Retina (tissue), 1 donor: ENCODE measurements at places on chromosomes 3 and 15.

DNA sequence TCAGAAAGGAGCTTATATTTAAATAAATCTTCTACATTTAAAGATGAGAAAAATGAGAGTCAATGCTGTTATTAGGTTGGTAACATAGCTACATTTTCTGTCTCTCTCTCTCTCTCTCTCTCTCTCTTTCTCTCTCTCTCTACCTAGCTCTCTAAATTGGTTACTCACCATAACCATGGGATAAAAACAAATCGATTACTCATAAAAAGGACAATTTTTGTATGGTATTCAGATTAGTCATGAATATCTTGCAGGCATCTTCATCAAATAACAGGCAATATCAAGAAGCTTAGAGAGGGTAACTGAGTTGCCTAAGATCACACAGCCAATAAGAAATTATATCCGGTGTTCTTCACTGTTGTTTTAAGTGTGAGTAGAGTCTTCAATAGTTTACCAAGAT lies 81.8 kb upstream of the ALCAM start:
- DNase-seq, result no peak

- DNase-seq, result no peak
These were observed 288.1 kb upstream of the GPR149 start for GRCh38 chr3:154718053-154718452.

DNA sequence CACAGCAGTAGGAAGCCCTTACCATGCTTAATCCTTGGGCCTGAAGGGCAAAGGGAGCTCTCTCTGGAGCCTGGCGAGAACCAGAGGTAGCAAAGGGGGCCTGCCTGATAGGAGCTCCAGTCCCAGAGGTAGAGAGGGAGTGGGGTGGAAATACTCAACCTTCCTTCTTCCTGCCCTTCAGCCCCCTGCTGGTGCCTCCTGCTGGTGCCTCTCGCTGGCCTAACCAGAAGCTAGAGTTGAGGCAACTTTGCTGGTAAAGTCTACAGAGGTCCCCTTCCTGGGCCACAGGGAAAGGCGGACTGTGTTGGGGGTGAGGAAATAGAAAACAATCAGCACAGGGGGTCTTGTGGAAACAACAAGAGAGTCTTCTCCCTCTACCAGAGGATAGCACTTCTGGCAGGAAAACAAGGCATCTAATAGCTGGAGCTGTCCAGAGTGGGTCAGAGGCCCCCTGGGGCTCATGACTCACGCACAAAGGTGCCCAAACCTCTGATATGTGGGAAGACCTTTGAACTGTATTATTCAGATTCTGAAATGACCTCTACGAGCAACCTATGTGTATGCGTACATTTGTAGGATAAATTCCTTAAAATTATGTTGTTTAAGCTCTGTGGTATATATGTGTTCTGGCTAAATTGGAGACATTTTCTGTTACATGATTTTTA lies 133.9 kb downstream of the LRRC28 start:
- DNase-seq, result no peak

GRCh38 chr3:31370681-31371080 lies 162.0 kb upstream of the STT3B start:
- DNase-seq, result no peak

- no peak for DNase-seq
These were observed 175.2 kb downstream of the ZIC4 start for GRCh38 chr3:147231111-147231510.

DNA sequence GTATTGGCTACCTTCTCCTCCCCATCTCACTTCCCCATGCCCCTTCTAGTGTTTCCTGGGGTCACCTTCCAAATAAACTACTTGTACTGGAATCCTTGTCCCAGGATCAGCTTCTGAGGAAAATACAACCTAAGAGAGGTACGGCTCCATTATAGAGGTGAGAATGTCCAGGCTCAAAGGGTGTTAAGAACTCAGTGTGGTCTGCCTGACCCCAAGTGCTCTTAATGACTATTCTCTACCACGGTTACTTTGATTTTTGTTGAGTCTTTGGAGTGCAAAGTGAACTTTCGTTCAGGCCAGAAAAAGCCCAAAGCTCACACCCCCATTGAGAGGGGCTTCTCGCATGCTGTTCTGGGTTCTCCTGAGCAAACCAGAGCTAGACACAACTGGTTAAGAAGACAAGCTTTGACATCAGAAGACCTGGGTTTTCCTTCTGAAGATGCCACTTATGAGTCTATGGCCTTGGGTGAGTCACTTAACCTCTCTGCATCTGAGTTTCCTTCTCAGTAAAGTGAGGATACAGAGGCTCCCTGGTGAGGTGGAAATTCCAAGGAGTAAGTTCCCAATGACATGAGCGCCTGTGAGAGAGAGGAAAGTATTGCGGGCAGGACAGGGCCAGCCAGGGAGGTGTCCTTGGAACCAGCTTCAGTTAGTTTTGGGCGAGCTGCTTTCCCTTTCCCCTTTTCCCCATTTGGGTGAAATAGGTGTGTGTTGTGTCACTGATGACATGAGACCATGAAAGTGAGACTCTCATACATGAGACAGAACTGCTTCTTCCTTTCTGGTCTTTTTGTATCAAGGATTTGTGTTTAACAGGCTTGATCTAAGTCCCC lies 475.0 kb upstream of the PROK2 start:
- DNase-seq, result no peak

GRCh38 chr3:178558637-178559036 lies 22.4 kb downstream of the KCNMB2 start:
- DNase-seq, result no peak

GRCh38 chr3:151925876-151926275 lies 52.4 kb downstream of the SUCNR1 start:
- no peak for DNase-seq

GRCh38 chr3:124772081-124772831 lies 42.0 kb downstream of the UMPS start:
- DNase-seq, result peak; percentile 89

- no peak for DNase-seq
These were observed 166.4 kb upstream of the PROK2 start for GRCh38 chr3:71951361-71951760.

GRCh38 chr3:16759227-16759903 lies 125.4 kb upstream of the PLCL2 start:
- DNase-seq, result no peak

DNA sequence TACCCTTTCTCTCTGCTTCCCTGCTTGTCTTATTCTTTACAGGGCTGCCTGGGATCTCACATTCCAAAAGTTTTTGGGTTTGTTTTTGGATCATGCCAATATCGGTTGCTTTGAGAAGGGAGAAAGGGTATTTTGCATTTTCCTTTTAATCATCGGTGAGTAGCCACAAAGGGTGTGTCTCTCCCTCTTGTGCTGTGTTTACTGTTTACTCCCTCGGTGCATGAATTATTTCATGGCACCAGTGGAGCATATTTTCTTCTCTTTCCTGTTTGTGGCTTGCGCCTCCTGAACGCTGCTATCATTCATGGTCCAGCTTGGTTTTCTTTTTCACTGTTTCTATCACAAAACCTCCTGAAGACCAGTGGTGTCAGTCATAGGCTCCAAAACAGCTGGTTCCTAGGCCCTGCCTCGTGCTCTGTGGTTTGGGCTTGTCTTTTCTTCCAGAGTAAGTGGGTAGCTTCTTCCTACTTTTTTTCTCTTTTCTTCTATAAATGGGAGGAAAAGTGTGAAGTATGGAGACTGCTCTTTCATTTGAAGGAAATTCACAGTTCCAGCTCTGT lies 54.9 kb downstream of the IGF1R start:
- DNase-seq, result no peak

DNA sequence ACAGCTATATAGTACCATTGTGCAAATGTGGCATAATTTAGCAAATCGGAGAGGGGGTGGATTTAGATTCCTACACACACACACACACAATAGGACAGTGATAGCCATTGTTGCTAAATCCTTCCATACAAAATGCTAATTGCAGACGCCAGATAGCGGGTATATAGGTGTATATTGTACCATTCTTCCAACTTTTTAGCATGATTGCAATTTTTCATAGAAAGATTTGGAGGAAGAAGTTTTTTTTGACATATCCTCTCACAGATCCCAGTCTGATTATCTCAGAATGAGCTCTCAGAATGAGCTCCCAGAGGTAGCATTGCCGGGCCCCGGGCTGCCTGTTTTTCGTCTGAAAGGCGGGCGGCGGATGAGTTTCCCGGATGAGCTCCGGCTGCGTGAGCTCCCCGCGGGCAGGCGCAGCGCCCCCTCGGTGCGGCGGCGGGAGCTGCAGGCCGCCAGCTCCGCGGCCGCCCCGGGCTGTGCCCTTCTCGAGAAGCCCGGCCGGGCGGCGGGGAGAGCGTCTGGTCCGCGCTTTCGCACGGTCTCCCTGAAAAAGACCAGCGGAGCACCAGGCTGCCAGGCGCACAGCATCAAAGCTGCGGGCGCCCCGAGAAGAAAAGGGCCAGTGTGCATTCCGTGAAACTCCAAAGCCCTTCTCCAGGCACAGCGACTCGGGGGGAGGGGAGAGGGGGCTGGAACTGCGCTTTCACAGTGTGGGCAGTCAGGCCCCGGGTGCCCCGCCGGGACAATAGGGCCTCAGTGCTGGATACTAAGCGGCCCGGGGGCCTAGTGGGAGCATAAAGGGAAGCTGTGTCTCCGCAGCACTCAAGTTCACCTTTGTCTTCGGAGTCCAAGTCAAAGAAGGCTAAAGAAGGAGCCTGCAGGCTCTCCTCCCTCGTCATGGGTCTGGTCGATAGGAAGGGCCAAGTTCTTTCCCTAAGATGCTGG lies 12.0 kb upstream of the SHC4 start:
- DNase-seq, result peak; percentile 96

GRCh38 chr3:130853581-130853980 lies 40.3 kb upstream of the ATP2C1 start:
- no peak for DNase-seq

GRCh38 chr3:171504376-171504775 lies 44.2 kb upstream of the TNIK start:
- DNase-seq, result no peak

GRCh38 chr3:52710512-52710911 lies 4.6 kb downstream of the SPCS1 start:
- no peak for DNase-seq

GRCh38 chr3:195169011-195169649 lies 101.8 kb downstream of the XXYLT1 start:
- peak; percentile 56 for DNase-seq

GRCh38 chr15:50289749-50290148 lies 24.2 kb upstream of the HDC start:
- no peak for DNase-seq

DNA sequence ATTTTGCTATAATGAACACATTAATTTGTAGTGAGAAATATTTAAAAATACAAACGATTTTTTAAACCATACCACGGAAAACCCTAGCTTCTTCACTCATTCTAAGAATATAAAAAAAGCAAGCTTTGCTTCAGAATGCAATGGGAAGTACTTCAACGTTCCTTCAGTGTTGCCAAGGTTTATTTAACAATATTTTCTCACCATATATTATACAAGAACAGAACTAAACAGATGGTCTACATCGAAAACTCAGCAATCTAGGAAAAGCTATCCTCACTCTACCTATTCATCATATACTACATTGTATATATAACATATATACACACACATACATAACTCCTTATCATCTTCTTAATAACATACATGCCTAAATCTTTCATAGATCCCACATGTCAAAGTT lies 1047.4 kb downstream of the IGSF11 start:
- no peak for DNase-seq

GRCh38 chr3:36969540-36970432 lies 23.1 kb downstream of the EPM2AIP1 start:
- DNase-seq, result peak; percentile 66

GRCh38 chr3:163490119-163490518 lies 1588.2 kb downstream of the SI start:
- DNase-seq, result no peak

DNA sequence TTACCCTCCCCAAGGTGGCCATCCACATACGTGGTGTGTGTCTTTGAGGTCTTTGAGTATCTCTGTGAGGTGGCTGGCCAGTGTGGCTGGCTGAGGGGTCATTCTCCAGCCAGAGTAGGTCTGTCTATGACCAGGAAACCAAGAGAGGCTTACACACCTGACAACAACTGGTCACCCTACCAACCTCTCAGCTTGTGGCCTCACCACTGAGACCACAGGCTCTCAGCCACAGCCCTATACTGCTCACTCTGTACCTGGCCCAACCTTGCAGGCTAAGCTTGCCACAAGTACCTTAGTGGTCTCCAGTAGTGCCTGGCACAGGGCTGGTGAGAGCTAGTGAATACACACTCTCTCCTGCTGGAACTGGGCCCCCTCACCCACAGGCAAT lies 5.1 kb downstream of the HEMK1 start:
- no peak for DNase-seq

DNA sequence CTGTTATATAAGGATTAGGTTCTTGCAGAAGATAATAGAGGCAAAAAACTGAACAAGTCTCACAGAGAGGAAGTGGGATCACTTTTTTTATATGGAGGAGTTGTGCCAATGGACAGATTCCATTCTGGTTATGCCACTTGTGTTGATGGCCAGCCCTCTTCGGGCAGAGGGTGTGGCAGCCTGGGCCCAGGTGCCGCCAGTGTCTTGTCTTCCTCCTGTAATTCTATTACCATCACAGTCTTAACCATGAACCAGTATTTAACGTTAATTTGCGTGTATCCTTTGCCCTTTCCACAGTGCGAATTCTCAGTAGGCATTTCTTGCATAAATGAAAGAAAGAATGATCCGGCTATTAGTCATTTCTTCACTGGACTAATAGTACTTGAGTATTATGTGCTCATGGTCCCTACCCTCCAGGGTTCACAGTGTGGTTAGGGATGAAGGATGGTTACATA lies 7.0 kb upstream of the USP4 start:
- no peak for DNase-seq

GRCh38 chr3:10185804-10186762 lies 21.4 kb downstream of the IRAK2 start:
- DNase-seq, result no peak

- peak; percentile 91 for DNase-seq
These were observed at the start of gene PHLDB2 for GRCh38 chr3:111859061-111859973. PHLDB2 (plus strand) TSS chr3:111859265; CDS start chr3:111884078, 24,813 bp downstream.

GRCh38 chr15:66565141-66565641 lies 607 bp downstream of the LCTL start:
- DNase-seq, result no peak

DNA sequence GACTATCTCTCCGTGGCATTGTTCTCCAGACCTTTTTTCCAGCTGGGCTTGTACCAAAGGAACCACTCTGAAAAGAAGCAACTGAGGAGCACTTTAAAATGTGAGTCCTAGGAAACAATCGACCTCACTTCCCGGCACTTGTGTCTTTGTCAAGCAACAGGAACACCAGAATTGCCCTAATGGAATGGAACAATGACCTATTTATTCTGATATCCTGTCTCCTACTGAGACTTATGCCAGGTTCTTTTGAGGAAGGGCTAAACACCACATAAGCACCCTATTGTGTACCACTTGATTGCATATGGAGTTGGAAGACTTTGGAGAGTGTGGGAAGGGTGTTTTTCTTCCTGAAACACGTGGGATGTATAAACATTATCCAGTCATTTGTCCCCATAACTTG lies 56.8 kb upstream of the TGFBR2 start:
- DNase-seq, result no peak
